ENCODE measurements at places on chromosomes 3 and 15.

- no peak for DNase-seq
Observed at GRCh38 chr3:170542704-170543103, 43.2 kb downstream of the SLC7A14 start.

GRCh38 chr3:184808021-184808420 lies 3.9 kb upstream of the VPS8 start:
- no peak for DNase-seq

DNA sequence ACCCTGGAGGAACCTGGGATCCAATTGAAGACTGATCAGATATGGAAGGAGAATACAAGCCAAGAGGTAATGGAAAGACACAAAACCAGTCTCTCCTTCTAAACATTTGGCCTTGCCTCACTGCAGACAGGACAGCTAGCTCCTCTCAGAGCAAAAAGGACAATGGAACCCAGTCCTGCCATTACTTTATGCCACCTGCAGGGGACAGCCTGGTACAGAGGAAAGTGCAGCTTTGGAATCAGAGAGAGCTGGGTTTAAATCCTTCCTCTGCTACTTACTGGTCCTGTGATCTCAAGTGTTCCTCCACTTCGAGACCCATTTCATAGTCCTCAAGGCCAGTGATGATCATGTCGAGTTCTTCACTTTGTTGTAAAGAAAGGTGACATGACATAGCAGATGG lies 159.4 kb upstream of the SMAD3 start:
- DNase-seq, result no peak

GRCh38 chr15:75599401-75599800 lies 20.3 kb upstream of the PTPN9 start:
- no peak for DNase-seq

DNA sequence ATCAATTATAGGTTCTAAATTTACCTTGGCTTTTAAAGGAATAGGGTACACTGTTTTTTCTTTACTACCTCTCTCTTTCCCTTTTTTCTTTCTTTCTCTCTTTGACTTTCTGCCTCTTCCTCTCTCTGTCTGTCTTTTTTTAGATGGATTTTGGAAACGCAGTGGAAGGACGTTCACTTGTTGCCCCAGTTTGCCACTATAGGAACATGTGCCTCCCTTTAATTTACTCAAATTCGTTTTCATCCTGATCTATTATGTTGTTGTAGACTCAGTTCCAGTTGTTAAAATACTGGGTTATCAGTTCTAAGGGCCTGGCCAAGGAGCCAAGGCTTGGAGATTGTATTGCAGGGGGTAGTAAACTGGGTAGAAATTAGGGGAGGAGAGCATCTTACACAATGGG lies 1.1 kb upstream of the SPINK8 start:
- no peak for DNase-seq

DNA sequence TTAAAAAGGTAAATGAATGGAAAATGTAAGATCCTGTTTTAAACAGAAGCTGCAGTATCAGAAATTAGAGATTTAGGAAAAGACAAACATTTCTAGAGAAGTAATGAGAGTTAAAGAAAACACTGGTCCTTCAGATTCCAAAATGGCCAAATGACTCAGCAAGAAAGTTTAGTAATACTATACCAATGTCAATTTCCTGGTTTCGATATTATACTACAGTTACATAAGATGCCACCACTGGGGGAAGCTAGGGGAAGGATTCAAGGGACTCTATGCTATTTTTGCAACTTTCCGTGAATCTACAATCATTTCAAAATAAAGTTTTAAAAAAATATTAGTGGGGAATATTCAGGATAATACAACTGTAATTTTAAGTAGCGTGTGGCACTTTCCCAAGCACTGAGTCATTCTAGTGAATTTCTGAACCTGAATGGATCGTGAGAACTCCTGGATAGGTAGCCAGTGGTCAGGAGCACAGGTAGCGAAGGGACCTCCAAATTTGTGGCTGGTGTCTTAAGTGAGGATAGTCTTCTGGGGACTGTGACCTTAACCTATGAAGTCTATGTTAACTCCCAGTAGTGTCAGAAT lies 37.6 kb downstream of the TMCC1 start:
- DNase-seq, result no peak

DNA sequence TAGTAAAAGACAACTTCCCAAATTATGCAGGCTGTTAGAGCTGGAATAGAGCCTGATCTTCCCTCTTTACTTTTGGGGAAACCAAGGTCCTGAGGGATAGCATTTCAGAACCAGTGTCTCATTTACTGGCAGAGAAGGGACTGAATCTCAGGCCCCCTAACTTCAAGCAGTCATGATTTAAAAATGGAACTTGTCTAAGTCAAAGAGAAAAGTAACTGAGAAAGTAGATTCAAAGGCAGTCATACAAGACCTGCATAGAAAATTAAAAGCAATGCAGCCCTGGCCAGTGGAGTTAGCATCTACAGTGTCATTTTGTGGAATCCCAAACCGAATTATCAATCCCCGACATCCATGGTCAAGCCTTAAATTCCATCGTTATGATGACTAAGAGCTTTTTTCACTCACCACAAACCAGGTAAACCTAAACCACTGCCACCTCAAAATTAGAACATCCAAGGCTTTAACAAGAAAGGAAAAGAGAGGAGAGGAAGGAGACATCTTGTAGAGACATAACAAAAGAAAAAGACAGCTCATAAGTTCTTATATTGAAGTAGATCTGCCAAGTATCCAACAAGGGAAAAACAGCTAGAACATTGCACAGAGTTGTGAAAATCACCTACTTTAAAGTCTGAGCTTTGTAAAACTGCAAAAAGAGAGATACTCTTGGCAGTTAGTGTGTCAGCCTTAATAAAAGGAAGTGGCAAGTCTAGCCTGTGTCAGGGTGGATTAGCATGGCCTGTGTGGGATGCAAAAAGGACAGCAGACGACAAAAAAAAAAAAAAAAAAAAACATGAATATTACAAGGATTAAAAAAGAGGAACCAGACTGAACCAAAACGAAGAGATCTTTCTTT lies 54.1 kb upstream of the CCR2 start:
- DNase-seq, result peak; percentile 52

- peak; percentile 37 for DNase-seq
Observed at GRCh38 chr3:45055411-45056143, 29.5 kb downstream of the CLEC3B start.

- no peak for DNase-seq
Observed at GRCh38 chr3:153767601-153768560, 353.3 kb upstream of the ARHGEF26 start.

- DNase-seq, result no peak
Observed at GRCh38 chr3:158569794-158570193, 1.2 kb upstream of the MLF1 start.

- DNase-seq, result no peak
Observed at GRCh38 chr15:67852418-67852817, 12.6 kb upstream of the RNU6-1 start.

GRCh38 chr15:99154271-99154670 lies 49.4 kb downstream of the SYNM start:
- DNase-seq, result no peak

DNA sequence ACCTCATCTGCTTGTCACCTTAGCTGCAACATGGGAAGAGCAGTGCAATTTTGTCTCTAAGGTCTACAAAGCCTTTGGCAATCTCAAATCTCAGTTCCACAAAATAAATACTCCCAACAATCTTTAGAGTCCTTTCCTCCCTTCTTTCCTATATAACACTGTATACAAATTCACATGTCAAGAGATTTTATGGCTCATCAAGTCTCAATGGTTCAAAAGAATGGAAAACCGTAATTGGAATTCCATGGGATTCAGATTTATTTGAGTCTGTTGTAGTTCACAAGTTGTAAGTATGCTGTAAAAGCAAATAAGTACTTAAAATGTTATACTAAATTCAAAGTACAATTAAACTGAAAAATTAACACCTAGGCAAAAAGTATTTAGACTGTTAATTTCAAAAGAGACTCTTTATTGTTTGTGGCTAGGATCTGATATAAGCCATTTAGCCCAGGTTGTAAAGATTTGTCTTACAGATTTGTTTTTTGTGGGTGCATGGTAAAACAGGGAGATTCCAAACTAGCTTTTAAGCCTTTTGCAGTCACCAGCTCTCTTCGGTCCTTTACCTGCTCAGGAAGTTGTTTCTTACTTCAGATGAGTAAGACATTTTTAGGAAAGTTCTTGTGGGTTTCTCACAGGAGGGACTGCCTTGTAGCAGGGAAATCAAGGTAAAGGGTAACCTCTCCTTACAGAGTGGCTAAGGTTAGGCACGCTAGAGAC lies 50.1 kb downstream of the CMSS1 start:
- no peak for DNase-seq
